ENCODE measurements at places on chromosomes 3 and 15.

GRCh38 chr3:119859728-119860127, 77.8 kb downstream of the NR1I2 start:
- DNase-seq = no peak

DNA sequence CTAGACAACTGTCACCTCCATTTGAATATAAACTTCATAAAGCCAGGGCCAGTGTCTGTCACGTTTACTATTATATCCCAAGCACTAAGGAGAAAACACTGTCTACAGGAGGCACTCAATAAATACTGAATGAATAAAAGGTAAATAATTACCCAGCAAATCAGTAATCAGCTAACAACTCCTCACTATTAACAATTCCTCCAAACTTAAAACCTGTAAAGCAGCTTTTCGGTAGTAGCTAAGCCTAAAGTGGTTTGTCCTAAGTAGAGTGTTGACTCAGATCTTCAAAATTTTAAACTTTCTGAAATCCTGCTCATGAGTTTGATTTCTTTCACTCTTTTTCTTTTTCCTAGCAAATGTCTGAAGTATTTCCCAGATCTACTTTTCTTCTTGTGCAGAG, 39.9 kb downstream of the C3orf80 start:
- no peak for DNase-seq

DNA sequence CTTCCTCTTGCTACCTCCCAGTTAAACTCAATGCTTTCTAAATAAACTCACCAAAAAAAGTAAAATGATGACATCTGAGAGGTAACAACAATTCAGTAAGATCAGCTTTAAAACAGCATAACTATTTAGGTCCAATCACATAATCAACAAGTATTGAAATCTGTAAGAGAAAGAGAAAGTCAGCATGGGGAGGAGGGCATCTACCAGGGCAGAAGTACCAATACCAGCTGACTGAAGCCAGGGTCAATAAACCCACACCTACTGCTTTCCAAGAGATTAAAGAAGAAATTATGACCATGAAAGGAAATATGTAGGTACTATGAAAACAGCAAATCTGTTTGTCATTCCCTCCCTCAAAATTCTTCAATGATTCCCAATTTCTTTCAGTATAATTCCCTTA, 42.2 kb upstream of the IGF2BP2 start:
- DNase-seq = no peak

DNA sequence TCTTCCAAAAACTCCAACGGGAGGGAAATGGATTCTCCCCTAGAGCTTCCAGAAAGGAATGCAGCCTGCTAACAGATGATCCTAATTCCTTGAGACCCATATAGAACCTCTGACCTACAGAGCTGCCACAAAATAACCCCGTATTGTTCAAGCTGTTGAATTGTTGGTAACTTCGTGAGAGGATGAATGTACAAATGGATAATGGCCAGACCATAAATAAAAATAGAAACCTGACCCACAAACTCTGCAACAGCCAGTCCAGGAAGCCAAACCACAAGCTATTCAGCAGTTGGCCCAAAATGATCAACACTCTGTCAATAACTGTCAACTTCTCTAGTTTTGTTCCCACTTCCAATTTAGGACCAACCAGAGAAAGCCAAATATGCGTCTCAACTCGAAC, 414.0 kb upstream of the ZNF717 start:
- DNase-seq = no peak

GRCh38 chr3:11989383-11990038, 14.7 kb upstream of the SYN2 start:
- DNase-seq = no peak

DNA sequence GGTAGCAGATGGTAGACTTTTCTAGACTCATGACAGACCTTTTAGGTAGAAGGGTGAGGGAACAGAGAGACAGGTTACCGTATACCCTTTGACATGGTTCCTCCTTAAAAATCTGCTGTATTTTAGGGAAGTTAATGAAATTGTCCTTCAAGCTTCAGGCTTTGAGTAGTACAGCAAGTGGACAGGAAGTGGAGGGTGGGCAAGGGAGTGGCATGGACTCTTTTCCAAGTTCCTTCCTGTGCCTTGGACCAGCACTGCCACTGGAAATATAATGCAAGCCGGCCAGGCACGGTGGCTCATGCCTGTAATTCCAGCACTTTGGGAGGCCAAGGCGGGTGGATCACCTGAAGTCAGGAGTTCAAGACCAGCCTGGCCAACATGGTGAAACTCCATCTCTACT, 156.1 kb upstream of the LRRFIP2 start:
- DNase-seq = no peak

GRCh38 chr15:71278989-71279756, 163.9 kb downstream of the THSD4 start:
- peak; percentile 81 for DNase-seq

DNA sequence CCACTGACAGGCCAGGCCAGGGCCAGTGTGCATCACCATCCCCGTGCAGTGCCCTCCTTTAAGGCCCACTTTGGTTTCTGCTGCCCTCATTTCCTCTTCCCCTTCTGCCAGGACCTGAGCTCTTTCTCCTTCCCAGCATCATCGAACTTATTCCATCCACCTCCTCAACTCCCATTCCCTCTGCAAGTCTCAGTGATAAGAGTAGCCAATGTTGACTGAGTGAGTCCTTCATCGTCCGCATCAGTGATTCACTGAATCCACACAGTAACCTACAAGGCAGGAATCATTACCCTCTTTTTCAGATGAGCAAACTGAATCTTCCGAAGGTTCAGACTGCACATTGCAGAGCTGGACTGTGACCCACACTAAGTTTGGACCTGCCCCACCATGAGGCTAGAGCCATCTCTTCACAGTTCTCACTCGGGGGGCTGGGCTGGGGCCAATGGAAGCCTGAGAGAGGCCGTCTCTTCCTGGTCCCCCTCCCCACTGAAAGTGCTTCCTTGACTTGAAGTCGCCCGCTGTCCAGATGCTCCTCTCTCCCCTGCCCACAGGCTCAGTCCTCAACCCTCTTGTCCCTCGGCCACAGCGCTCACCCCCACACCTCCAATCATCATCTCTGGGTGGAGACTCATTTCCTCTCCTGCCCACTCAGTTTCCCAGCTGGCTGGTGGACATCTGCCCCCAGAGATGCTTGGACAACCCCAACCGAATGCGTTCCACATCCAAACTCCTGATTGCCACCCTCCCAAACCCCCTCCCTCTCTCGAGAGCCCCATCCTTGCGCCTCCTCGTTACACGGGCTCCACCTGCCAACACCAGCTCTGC, 15.2 kb upstream of the ANPEP start:
- DNase-seq = no peak

DNA sequence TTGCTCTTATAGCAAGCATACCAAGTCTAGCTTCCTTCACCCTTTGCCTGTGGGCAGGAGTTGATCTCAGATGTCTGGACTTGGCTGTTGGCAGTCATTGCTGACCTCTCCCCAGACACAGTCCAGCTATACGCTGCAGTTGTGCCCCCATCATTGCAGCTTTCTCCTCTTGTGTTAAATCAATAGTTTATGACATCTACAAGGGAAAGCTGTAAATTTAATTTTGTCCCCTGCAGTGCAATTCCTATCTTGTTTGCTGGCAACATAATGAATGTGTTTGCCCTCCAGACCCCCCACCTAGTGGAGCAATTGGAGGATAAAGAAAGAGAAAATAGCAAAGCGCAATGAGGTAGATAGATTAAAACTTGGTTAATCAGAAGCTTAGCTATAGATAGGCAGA, 280.2 kb downstream of the LSAMP start:
- DNase-seq = no peak

- DNase-seq = no peak
These were observed 488.7 kb upstream of the TPRG1 start for GRCh38 chr3:188683032-188683521.

- DNase-seq = peak; percentile 27
These were observed 148.5 kb upstream of the CTDSPL start for GRCh38 chr3:37712918-37713817.

GRCh38 chr3:71227270-71227661, 356.3 kb downstream of the FOXP1 start:
- DNase-seq = no peak

GRCh38 chr3:71018799-71019198, 564.7 kb downstream of the FOXP1 start:
- DNase-seq = no peak

GRCh38 chr3:15754047-15754446, 43.7 kb downstream of the ANKRD28 start:
- DNase-seq = no peak

GRCh38 chr3:10917176-10917575, 75.4 kb upstream of the SLC6A1 start:
- no peak for DNase-seq

- DNase-seq = no peak
These were observed 74.4 kb downstream of the THSD4 start for GRCh38 chr15:71189718-71190117.

DNA sequence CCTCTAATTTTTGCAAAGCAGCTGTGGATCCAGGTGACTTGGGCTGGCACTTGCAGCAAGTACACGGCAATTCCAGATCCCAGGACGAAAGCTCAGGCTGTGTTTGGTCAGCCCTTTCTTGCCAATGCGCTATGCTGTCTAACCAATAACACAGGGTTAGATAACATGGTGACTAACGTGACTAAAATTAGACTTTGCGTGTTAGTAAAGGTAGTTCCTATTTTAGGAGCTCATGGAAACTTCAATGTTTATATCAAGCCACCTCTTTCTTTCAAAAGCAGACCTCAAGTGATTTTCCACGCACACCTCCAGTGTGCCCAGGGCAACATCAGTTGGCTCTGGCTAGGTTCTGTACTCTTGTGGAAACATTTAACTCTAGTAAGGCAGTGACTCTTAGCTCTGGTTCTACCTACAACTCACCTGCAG, 32.5 kb downstream of the CDCP1 start:
- DNase-seq = no peak

GRCh38 chr3:175338775-175339535, 479.8 kb downstream of the NAALADL2 start:
- peak; percentile 3 for DNase-seq

- DNase-seq = peak; percentile 15
These were observed 64.2 kb downstream of the SCAPER start for GRCh38 chr15:76840830-76841460.

- DNase-seq = no peak
These were observed 289.6 kb upstream of the LRRN1 start for GRCh38 chr3:3509665-3510064.

GRCh38 chr3:24373198-24373959, 121.3 kb downstream of the THRB start:
- no peak for DNase-seq

DNA sequence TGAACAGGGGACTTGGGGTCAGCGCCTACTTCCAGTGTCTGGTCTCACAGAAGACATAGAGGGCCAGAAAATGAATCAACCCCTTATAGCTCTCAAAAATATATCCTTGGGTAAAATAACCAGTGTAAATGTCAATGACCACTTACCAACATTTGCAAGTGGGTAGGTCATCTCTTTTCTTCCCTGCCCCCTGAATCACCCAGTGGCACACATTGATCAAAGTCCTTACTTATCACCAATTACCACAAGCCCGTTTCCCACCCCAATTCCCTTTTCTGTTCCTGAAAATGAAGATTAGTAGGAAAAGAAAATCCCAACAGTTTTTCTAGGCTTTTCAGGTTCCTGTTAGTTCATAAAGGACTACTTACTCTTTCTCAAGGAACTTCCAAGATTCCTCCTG, 70.5 kb upstream of the HEG1 start:
- DNase-seq = no peak

- no peak for DNase-seq
These were observed 1010.1 kb downstream of the ROBO1 start for GRCh38 chr3:78757731-78758130.

GRCh38 chr3:179026636-179027035, 45.0 kb downstream of the ZMAT3 start:
- no peak for DNase-seq

- DNase-seq = no peak
These were observed 523.1 kb downstream of the ROBO2 start for GRCh38 chr3:77563012-77563411.

DNA sequence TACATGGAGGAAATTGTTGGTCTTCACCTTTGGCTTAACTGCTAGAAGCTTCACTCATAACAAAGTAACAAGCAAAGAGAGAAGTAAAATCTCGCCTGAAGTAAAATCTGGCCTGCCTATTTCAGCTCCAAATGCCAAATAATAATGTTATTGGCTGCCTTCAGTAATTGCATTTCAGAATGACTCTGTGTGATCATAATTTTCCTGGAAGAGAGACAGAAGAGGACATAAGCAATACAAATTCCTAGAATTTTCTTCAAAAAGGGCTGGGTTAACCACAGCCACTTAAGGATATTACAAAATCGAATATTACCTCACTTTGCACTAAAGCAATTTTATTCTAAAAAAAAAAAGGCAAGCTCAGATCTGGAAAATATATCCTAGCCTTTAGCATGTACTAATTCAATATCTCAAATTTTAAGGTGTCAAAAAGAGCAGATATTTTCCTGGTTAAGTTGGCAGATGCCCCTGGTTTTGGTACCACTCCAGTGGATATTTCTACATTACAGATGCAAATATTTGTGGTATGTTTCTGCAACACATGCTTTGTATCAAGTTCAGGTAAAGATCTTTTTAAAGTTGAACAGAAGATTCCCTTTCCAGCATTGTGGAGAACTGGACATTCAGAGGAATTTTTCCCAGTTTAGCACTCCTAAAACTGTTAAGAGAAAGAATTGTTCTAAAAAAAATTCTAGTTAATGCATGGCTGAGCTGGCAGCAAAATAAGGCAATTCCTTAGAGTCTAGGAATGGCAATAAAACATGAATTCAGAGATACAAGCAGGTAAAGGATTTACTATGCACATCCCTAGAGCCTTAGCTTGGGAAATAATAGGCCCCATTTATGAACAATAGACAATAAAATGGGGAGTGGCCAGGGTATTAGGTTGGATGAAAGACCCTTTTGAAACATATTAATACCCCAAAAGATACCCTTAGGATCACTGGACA, 116.7 kb downstream of the STAC start:
- no peak for DNase-seq

GRCh38 chr15:59993041-59993750, 10.9 kb upstream of the FOXB1 start:
- DNase-seq = no peak

GRCh38 chr15:98731712-98732450, 83.5 kb downstream of the IGF1R start:
- DNase-seq = no peak

Measured in HTR-8/SVneo (cell line).